ENCODE measurements at places on chromosomes 4 and X. TPM values are rescaled to one million over a fixed set of nuclear protein-coding genes. Genes with fewer than 3 reads are reported as not detected.

NUP62CL gene
- total RNA-seq = 3.2 TPM

DNA sequence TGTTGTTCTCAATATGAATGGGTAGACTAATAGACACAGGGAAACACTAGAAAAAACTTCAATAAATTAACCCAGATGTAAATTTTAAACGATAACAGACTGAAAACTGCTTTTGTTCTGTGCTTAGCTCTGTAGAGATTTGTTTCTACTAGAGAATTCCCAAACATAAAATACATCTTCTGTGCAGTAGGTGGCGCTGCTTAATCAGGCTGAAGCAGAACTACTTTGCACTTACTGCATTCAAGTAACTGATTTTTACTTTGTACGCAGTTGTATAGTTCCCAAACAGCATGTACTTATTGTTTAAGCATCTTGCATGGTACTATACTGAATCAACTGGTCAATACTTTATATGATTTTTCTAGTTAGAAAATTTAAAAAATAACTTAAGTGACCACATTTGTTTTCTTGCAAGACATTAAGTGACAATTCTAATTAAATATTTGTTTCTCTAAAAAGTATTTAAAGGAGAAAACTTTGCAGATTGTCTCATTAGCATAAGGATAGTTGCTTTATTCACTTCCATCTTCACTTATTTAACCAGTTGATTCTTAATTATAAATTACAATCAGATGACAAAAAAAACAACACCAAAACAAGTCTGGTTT, 490.6 kb downstream of the IL15 start:
- H3K27me3 ChIP-seq = no peaks in the 10 kb centered on the region
- peak; percentile 13 for DNase-seq
- H3K4me1 ChIP-seq = no peaks in the 10 kb centered on the region
- H3K27ac ChIP-seq = no peak overlapping the region
- no peaks in the 10 kb centered on the region for H3K36me3 ChIP-seq

DNA sequence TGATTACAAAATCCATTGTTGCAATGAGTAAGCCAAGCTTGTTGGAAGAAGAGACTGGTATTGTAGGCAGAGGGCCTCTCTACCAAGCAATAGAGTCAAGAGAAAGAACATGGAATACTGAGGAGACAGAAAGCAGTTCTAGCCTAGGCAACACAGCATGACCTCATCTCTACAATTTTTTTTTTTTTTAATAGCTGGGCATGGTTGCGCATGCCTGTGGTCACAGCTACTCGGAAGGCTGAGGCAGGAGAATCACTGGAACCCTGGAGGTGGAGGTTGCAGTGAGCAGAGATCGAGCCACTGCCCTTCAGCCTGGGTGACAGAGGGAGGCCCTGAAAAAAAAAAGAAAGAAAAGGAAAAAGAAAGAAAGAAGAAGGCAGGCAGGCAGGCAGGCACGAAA, 11.7 kb upstream of the ZBTB33 start:
- DNase-seq = no peak
- H3K36me3 ChIP-seq = no peaks in the 10 kb centered on the region
- no peak overlapping the region for H3K4me3 ChIP-seq
- no peak overlapping the region for H3K27ac ChIP-seq
- H3K27me3 ChIP-seq = no peaks in the 10 kb centered on the region
- H3K4me1 ChIP-seq = no peaks in the 10 kb centered on the region

DNA sequence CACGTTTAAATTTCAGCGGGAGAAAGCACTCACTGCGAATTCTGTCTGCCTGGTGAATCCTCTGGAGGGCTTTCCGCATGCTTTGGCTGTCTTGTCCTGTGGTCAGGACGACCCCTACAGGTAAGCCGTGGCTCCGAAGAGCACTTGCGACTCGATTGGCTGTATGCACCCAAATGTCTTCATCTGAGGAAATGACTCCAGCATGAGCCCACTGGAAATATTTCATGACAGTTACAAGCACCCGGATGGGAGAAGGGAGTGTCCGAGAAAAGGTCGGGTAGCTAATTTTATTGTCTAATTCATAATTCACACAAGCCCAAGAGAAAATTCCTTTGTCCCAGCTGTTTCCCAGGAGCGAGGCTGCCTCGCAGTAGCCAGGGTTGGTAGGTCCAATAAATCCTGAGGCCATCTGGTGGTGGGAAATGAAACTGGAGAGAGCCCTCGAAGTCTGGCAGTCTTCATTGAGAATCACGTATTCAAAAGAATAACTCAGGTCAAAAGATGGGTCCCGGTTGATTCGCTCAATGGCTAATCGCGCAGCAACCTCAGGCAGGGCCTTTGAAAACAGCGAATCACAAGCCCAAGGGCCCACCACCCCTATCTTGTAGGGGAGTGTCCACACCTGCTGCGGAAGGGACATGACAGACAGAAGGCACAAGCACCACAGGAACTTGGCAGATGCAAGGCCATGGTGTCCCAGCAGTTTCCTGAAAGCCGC, 6.6 kb downstream of the GUCY2F start:
- H3K4me3 ChIP-seq = no peak overlapping the region
- DNase-seq = no peak
- H3K27me3 ChIP-seq = no peaks in the 10 kb centered on the region
- no peak overlapping the region for H3K27ac ChIP-seq

GRCh38 chr4:81930506-81931238, 443.1 kb downstream of the HNRNPD start:
- H3K36me3 ChIP-seq = no peaks in the 10 kb centered on the region
- H3K27me3 ChIP-seq = no peaks in the 10 kb centered on the region
- no peak overlapping the region for H3K4me3 ChIP-seq
- no peak for DNase-seq

DNA sequence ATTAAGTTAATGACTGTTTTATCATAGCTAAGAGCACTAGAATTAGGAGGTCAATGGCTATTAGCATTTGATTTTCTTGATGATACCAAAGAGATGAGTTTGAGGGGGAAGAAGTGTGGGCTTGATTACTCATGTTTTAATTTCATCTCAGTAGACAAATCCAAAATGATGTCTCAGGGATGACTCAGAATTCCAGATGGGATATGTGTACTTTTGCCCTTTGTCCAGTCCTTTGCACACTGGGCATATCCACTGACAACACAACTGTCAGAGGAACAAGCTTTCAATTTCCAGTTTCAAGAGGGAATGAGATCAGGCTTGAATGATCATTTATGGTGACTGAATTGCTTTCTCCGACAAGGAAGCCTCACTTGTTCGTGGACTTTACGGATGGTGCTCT, 325.3 kb upstream of the FTHL17 start:
- no peaks in the 10 kb centered on the region for H3K36me3 ChIP-seq
- no peak overlapping the region for H3K4me3 ChIP-seq
- no peaks in the 10 kb centered on the region for H3K4me1 ChIP-seq
- no peak for DNase-seq

DNA sequence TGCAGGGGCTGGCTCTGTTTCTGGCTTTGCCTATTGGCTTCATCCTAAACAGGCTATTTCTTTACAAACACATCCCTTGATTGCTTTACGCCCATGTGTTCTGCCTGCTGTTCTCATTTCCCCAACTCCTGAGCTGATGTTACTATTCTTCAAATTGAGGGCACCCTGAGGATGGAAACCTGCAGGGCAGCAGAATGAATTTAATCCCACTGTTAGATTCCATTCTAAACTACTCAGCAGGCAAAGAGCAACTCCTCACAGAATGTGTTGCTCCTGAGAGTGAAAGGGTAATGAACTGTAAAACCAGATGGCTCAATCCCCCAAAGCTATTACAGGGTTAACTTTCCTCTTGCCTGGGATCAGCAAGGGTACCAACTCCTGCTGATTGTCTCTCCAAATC, 75.7 kb downstream of the ANKRD50 start:
- H3K27ac ChIP-seq = no peak overlapping the region
- H3K4me3 ChIP-seq = no peak overlapping the region
- no peaks in the 10 kb centered on the region for H3K36me3 ChIP-seq
- H3K27me3 ChIP-seq = no peaks in the 10 kb centered on the region
- no peaks in the 10 kb centered on the region for H3K4me1 ChIP-seq

DNA sequence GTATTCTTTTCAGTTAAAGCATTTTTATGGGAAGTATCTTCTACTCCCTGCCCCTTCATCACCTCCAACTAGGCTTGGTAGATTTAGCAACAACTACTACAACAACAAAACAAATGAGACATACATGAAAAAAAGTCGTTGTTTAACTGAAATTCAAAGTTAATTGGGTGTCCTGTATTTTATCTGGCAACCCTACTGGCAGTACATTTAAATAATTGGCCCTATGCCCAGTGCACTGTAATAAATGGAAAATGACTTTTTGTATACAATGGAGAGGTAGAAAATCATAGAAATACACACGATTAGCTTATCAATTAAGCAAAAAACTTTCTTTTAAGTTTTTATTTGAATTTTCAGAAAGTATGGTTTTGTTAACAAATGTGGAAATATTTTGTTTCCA, 21.4 kb upstream of the CLGN start:
- no peak overlapping the region for H3K27ac ChIP-seq
- H3K4me3 ChIP-seq = no peak overlapping the region
- H3K27me3 ChIP-seq = no peaks in the 10 kb centered on the region
- no peaks in the 10 kb centered on the region for H3K4me1 ChIP-seq
- DNase-seq = no peak

DNA sequence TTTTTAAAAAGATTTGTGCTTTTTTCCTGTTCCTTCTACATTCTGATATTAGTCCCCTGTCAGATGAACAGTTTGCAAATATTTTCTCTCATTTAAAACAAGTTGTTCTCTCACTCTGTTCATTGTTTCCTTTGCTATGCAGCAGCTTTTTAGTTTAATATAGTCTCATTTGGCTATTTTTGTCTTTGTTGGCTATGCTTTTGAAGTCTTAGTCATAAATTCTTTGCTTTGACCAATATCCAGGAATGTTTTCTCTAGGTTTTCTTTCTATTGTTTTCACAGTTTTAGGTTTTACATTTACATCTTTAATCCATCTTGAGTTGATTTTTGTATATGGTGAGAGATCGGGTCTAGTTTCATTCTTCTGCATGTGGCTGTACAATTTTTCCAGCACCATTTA, 136.8 kb downstream of the TET2 start:
- no peaks in the 10 kb centered on the region for H3K27me3 ChIP-seq
- H3K4me3 ChIP-seq = no peak overlapping the region
- DNase-seq = no peak
- H3K4me1 ChIP-seq = no peaks in the 10 kb centered on the region

Measured in GM12878 (cell line).